Mesenteric fat pad (tissue), 1 donor: ENCODE measurements at places on chromosomes 3 and 15. TPM values are rescaled to one million over a fixed set of nuclear protein-coding genes. Genes with fewer than 3 reads are reported as not detected.

The CCNB2 gene
- 0.67 TPM for total RNA-seq

The PDIA5 gene
- 17.4 TPM for total RNA-seq

The SEMA3F gene
- total RNA-seq: 51.5 TPM

The LRRC2 gene
- total RNA-seq: 2.1 TPM

The PLCL2 gene
- total RNA-seq: 12.2 TPM

GRCh38 chr15:55116636-55117035, 80.1 kb downstream of the RSL24D1 start:
- no peak for DNase-seq

DNA sequence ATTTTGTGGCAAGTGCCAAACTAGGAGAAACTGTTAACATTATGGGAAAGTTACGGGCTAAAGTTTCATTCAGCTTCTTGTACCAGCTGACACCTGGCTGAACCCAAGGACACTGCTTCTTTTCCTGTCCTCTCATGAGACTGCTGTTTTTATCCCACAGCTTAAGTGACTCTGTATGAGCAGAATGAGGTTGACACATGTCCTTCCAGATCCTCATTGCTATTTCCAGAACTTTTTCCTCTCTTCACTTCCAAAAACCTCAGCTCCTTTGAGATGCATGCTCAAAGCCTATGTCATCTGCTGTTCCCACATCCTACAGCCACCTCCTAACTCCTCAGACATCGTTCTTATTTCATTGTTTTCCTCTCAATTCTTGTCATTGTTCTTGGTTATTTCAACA, 183.6 kb downstream of the DCLK3 start:
- no peak for DNase-seq

DNA sequence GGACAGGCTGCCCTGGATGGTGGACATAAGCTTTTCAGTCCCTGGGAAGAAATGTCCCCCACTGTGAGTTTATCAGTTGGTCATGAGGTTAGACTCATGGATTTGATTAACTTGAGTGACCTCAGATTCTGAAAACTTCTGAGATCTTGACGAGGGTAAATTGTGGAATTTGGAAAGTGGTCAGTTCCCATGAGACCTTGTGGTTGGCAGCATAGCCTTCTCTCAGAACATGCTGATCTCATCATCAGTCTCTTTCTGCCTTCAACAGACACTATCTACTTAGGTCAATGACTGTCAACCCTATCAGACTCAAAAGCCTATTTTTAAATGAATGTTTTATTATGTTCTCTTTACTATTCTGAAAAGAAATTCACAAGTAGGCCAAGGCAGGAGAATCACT, 45.6 kb upstream of the NDUFB4 start:
- DNase-seq: no peak

DNA sequence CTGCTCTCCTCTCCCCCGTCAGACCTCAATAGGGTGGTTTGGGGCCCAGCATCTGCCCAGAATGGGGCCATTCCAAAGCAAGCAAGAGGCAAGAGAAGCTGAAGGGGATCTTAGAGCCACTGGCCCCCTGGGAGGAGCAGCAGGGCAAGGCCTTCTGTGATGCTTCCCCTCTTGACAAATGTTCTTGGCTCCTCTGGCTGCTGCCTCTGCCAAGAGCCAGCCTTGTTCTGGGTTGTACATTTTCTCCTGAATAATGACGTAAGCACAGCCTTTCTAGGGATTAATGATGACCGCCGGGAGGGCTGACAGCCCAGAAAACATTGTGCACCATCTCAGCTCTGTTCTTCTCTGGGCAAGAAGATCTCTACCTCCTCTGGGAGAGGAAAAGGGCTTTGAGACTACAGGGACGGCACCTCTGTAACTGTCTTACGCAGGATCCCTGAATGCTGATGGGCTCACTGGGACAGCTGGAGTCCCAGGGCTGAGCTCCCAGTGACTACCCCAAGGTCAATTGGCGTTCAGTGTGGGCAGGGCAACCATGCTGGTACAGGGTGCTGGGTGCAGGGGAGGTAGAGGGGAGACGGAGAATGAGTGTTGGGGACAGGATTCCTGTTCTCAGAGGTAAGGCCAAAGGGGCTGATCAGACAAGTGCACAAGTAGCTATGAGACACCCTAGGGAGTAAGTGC, 253.3 kb downstream of the FAM43A start:
- DNase-seq: peak; percentile 88

DNA sequence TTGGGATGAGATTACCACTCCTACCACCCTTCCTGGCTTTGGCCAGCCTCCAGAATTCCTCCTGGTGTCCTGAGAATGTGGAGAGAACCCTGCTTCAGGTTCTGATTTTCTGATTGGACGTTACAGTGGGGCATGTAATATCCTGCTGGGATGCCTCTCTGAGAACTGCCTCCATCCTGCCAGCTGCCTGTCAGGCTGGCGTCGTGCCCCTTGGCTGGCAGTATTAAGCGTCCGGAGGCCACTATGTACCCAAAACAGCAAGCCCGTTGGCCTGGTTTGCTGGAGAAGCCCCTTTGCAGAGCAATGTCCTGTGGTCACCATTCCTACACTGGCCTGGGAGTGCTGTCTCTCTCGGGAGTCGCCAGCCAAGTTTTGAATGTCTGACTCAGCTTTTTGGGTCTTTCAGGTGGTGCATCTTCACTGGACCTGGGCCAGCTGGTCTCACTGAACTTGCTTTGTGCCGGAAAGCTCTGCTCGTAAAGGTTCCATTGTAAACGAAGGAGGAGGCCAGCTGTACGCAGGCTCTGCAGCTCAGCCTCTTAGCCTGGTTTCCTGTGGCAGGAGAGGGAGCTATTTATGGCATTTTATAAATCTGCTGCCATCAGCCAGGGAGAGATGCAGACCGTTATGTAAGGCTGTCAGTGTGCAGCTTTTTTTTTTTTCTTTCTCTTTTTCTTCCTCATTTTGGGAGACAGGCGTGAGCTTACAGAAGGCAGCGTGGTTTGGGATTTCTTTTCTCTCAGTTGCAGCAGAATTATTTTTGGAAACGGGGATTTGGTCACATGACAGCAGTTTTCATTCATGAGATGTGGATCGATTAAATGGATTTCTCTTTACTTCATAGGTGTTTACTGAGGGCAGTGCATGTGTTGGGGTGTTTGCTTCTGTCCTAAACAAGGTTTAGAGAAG, 19.0 kb upstream of the TRAK1 start:
- DNase-seq: no peak

GRCh38 chr15:90037511-90037860, 36.4 kb downstream of the ZNF710 start:
- DNase-seq: no peak

GRCh38 chr3:72113964-72114363, 329.0 kb upstream of the PROK2 start:
- DNase-seq: no peak

- no peak for DNase-seq
Measured at GRCh38 chr3:150899141-150899540, 6.1 kb downstream of the MINDY4B start.

DNA sequence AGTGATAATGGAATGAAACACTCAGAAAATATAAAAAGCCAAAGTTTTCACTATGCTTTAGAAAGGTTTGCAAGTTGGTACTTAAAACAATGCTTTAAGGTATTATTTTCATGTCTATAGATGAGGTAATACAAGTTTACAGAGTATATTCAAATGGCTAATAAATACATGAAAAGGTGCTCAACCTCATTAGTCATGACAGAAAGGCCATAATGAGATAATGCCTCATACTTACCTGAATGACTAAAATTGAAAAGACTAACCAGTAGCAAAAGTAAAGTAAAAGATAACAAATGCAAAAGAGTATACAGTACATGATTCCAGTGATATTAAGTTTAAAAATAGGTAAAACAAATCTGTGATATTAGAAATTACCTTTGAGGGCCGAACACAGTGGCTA, 163.8 kb downstream of the SUCLG2 start:
- DNase-seq: no peak

- no peak for DNase-seq
Measured at GRCh38 chr3:5245927-5246326, 58.4 kb downstream of the EDEM1 start.
